ENCODE measurements at places on chromosomes 1 and 21.

DNA sequence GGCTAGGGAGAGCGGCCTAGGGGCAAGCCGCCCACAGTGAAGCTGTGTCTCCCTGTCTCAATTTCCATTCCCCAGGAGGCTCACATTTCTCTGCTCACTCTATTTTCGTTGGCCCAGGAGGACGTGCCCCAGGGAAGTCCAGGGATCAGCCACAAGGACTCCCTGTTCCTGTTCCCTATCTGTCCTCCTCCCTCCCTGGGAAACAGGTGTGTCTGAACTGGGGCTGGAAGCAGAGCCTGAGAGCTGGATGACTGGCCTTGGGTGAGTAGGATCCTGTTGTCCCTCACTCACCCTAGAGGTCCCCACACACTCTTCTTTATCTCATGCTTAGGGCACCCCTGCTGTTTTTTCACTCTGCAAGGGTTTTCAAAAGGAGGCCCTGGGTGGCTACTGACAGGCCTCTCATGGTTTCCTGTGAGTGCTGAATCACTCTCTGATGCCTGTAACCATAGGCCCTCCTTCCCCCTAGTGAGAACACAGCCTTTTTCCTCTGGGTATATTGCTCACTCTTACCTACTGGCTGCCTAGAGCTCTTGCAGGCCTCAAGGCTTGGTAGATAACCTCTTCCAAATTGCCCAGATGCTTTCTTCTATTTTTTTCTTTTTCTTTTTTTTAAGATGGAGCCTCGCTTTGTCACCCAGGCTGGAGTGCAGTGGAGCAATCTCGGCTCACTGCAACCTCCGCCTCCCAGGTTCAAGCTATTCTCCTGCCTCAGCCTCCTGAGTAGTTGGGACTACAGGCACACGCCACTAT lies 3.3 kb upstream of the UTP11 start:
- no peak for DNase-seq

- peak; percentile 77 for DNase-seq
Observed at GRCh38 chr1:43147625-43148327, 24.3 kb downstream of the EBNA1BP2 start.

DNA sequence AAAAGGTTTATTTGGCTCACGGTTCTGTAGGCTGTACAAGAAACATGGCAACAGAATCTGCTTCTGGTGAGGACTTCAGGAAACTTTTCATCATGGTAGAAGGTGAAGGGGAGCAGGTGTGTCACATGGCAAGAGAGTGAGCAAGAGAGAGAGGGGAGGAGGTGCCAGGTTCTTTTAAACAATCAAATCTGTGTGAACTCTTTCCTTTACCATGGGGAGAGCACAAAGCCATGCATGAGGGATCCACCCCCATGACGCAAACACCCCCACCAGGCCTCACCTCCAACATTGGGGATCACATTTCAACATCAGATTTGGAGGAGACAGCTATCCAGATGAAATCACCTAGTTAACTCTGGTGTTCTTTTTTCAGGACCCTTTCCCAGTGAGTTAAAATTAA lies 103.6 kb downstream of the GALNT2 start:
- no peak for DNase-seq

- DNase-seq, result no peak
Observed at GRCh38 chr1:107782217-107782845, 182.6 kb downstream of the VAV3 start.

- no peak for DNase-seq
Observed at GRCh38 chr1:168792592-168793125, 63.7 kb upstream of the DPT start.

DNA sequence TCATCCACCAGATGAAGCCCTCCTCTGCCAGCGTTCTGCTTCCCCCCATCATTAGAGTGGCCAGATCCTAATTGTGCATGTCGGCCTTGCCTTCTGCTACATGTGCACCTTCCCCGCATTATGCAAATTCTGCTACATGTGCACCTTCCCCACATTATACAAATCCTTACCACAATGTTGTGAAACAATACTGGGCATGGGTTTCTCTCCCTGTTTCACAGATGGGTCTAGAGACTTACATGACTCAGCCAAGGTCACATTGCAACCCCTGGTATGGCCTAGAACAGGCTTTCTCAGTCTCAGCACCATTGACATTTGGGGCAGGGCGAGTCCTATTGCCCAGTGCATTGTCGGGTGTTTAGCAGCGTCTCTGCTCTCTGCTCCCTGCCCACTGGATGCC lies 1.0 kb upstream of the CELA2A start:
- DNase-seq, result no peak

GRCh38 chr1:46446646-46447498 lies 42.8 kb upstream of the DMBX1 start:
- DNase-seq, result peak; percentile 82

GRCh38 chr1:226400519-226401354 lies 7.2 kb downstream of the PARP1 start:
- DNase-seq, result no peak

DNA sequence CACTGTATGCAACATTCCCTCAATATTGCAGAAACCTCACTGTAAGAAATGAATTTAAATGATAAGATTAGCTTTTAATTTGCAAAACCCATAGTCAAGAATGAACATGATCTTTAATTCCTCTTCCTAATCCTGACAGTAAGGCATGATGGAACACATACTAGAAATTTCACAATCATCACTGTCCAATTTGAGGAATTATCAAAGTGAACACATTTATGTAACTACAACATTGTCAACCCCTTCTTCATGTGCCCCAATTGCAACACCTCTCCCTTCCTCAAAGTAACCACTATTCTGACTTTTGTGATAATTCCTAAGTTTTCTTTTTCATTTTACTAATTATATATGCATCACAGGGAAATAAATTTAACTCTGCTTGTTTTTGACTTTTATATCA lies 103.1 kb downstream of the LHX8 start:
- no peak for DNase-seq

- DNase-seq, result no peak
Observed at GRCh38 chr1:24939675-24940193, 9.7 kb upstream of the RUNX3 start.
